ENCODE measurements at places on chromosomes 3 and 15. TPM values are rescaled to one million over a fixed set of nuclear protein-coding genes. Genes with fewer than 3 reads are reported as not detected.
A peak's percentile ranks its signal among the peaks of the same experiment; 100 is the strongest.

WDR72 gene
- total RNA-seq = not detected

PSMD2 gene
- 428 TPM for total RNA-seq

DNA sequence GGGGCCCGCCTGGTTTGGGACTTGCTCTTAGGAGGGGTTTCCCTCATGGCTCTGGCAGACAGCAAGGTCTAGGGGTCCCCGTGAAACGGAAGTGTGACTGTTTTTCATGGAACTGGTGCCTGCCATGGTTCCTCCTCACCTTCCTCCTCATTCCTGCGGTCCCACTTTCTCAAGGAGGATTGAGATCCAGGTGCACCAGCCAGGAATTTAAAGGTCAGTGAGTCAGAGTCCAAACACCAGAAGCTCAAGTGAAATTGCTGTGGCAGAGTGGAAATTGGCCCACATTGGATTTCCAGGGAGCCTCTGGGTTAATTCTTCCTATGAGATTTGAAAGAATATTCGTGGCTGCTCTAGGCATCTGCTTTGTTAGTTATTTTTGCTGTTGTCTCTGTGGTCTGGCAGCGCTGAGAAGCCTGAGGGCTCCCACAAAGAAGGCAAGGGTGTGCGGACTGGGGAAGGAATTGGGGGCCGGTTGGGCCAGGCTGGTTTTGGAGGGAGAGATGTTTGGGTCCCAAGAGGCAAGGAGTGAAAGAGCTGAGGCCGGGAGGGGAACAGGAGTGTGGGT, 60.4 kb upstream of the TNFAIP8L3 start:
- DNase-seq = no peak

DNA sequence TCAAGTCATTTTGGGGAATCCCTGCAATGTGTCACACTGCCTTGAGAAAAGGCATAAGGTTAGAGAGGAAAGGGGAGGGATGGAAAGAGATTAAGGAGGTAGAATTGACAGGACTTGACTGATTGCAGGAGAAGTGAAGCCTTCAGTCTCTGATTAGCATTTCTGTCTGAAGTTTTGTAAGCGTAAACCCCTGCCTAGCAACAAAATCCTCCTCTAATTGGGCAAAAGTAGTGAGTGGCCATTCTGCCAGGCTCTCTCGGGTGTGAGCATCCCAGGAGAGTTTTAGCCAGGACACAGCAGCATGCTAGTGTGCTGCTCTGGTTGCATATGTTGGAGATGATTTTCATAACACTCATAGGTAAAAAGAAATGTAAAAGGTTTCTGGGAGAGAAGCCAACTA, 117.0 kb upstream of the MRPL3 start:
- DNase-seq = no peak

GRCh38 chr15:52728899-52729298, 49.7 kb upstream of the ATOSA start:
- peak; percentile 79 for DNase-seq

DNA sequence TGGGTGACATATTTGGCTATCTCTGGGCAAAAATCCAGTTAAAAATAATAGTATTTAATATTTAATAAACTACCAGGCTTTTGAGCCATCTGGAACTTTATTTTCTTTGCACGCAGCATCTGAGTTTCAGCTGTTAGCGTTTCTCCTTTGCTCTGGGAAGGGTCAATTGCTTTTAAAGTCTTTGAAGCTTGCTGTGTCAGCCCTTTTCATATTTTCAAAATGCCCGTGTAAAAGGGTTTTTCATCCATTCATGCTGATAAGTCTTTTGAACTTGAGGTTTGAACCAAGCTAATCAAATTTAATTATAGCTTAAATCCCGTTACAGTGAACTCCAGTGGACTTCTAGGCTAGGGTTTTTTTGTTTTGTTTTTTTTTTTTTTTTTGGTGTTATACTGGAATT, 79.1 kb downstream of the SLC25A26 start:
- no peak for DNase-seq

TNFAIP8L3 gene
- 91.5 TPM for total RNA-seq

GRCh38 chr3:159560214-159560979, 428.2 kb upstream of the IL12A start:
- DNase-seq = no peak

CPLX3 gene
- total RNA-seq = not detected

MOBP gene
- total RNA-seq = not detected

DNA sequence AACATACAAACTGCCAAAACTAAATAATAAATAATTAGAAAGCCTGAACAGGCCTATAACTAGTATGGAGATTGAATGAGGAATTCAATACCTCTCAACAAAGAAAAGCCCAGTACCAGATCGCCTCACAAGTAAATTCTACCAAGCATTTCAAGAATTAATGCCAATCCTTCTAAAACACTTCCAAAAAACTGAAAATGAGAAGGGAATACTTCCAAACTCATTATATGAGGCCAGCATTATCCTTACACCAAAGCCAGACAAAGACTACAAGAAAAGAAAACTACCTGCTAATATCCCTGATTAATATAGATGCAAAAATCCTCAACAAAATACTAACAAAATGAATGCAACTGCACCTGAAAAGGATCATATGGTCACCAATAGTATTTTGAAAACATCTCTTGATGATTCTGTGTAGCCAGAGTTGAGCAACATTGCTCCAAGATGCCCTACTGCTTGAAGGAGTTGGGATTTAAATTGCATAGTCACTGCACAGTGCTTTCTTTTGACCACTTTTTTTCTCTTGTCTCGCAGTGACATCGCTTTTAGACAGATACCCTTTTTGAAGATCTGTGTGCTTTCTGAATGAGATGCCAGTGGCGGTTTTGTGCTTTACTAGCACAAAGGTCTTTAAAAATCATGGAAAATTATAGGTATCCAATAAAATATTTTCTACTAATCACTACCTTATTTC, 487.2 kb upstream of the RASGRP1 start:
- no peak for DNase-seq

GOLGA8H gene
- total RNA-seq = 0.63 TPM

DNA sequence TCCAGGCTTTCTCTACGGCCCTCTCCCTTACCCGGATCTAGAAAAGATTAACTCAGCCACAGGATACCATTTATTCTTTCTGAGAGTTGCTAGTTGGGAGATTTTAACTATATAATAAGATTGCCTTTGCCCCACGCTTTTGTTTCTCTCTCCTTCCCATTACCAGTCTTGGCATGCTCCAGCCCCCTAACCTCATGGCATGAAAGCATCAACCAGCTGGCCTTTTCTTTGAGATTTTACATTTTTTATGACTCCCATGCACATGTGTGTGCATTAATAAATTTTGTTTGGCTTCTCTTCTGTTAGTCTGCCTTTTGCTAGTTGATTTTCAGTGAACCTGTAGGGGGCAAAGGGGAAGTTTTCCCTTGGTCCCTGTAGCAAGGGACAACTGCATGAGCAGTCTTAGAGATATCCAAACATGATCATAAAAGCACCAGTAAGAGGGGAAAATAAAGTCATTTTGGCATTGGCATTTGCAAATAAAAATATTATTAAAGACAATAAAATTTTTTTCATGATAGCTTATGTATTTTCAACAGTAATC, 73.6 kb downstream of the OXSM start:
- DNase-seq = no peak

LIPC gene
- total RNA-seq = 0.38 TPM

GRCh38 chr3:31075876-31076275, 181.4 kb upstream of the GADL1 start:
- no peak for DNase-seq

- DNase-seq = no peak
Observed at GRCh38 chr3:175743733-175744400, 884.7 kb downstream of the NAALADL2 start.

IMPG2 gene
- 0.26 TPM for total RNA-seq

GRCh38 chr3:65230261-65231139, 542.7 kb upstream of the ADAMTS9 start:
- DNase-seq = no peak

DNA sequence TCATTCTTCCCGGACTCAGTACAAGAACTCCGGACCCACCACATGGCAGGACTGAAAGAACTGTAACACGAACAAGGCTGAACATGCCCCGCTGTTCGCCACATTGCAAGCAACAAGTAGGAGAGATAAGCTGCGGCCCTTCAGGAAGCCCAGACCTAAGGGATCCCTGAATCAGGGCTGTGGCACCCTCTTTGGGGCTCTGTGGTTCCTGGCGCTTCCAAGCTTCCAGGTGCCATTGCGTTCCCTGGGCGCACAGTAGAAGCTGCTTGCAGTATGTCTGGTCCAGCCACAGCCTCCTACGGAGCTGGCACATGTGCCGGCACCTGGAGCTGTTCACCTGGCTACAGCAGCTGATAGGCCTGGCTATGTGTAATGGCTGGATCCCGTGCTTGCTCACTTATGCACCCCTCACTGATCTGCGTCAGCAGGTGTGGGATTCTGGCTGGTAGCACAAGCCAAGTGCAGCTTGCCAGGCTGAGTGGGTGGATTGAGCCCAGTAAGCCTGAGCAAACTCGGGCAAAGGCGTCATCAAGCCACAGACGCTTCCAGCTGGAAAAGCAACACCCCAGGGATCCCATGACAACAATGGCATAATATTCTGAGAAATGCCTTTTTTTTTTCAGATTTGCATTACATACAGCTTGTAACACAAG, 748.6 kb upstream of the GBE1 start:
- no peak for DNase-seq

- DNase-seq = no peak
Observed at GRCh38 chr3:186638259-186638658, 1.9 kb upstream of the FETUB start.

GOLGA6A gene
- total RNA-seq = not detected

GRCh38 chr15:81785181-81785580, 260.6 kb downstream of the MEX3B start:
- DNase-seq = no peak

DNA sequence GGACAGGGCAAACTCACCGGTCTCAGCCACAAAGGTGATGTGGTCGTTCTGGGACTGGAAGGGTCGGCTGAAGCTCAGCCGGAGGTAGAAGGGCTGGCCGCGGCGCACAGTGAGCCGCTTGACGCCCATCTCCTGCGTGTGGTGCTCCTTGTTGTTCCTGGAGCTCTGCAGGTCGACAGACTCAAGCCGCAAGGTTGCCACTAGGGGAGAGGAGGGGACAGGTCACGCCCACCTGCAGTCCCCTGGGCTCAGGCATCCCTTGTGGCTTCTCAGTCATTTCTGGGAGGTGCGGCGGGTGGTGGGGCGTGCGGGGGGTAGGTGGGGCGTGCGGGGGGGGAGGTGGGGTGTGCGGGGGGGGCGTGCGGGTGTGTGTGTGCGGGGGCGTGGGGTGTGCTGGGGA, 26.7 kb upstream of the TGM5 start:
- no peak for DNase-seq

GRCh38 chr15:63060699-63061098, 18.2 kb downstream of the TPM1 start:
- no peak for DNase-seq

DNA sequence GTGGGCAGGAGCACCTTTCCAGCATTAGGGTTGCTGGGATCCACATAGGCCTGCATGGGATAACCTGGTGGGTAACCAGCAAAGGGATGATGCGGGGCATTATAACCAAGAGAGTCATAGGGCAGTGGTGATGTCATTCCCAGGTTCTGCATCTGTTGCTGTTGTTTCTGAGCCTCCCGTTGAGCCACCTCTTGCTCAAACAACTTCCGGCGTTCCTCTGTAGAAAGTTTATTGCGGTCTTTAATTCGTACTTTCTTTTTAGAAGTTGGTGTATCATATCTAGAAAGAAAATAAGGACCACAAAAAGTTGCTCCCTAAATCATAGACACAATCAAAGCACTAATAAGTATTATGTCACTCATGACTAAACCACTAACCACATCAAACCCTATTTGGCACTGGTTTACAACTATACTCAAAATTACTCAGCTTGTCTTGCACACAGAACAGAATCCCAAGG, 77.8 kb downstream of the NBEAL2 start:
- DNase-seq = no peak

- no peak for DNase-seq
Observed at GRCh38 chr3:98440283-98440682, 22.7 kb upstream of the OR5K1 start.

DNA sequence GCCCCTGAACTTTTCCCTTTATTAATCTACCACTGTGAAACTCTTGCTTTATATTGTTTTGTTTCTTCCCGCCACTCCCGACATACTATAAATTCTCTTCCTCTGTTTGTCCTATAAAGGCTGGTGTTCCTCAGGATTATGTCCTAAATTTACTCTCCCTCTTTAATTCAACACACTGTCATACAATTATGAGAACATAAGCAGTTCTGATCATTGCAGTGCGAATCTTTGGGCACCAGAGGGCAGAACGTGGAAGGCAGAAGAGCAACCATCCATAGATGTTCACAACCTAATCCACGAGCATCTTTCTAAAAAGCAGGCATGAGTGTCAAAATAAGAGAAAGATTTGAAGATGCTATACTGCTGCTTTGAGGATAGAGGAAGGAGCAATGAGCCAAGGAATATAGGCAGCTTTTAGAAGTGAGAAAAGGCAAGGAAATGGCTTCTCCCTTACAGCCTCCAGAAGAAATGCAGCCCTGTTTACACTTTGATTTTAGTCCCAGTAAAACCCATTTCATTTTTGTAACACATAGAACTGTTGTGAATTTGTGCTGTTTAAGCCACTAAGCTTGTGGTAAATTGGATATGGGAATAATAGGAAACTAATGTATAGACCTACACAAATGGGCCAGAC, 179.4 kb downstream of the GBE1 start:
- peak; percentile 31 for DNase-seq

SLC22A13 gene
- under 0.01 TPM for total RNA-seq

GPR149 gene
- total RNA-seq = not detected

DNA sequence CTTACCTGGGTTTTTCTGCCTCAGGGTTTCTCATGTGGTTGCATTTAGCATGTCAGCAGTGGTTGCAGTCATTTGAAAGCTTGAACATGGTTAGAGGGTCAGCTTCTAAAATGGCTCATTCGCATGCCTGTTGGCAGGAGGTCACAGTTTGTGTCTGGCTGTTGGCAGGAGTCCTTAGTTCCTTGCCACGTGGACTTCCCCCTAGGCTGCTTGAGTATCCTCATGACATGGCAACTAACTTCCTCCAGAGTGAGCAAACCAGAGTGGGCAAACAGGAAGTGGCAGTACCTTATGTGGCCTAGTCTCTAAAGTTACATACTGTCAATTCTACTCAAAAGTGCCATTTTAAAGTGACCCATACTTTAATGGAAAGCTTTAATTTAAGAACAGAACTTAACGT, 3.4 kb upstream of the UNC13C start:
- DNase-seq = no peak

- peak; percentile 85 for DNase-seq
Observed at GRCh38 chr15:39851500-39852092, 68.5 kb downstream of the GPR176 start.

DNA sequence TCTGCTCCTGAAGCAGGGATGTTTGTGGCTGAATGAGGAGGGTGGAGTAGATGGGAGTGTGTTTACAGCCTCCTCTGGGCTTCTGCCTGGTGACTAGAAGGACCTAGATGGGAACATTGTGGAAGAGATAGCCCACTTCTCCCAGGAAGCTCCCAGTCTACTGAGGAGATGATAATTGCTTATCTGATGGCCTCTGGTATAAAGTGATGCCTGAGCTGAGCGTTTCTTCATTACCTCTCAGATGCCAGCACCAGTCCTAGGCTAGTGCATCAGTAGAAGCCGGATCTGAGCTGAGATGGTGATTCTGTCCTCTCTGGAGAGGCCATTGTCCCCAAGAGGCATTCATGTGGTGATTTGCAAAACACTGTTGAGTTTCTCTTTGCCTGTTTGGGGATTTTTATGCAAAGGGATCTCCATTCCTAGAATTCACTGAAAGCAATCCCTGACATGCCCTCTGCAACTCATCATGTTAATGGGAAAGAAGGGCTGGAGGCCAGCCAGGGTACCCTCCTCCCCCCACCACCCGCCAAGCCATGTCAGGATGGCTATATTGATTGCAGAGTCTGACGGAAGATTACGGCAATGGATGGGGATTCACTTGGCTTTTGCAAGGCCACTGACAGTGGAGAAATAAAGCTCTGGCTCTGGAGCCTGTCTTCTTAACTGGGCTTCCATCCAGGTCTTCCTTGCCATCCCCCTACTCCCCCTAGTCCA, 166.4 kb upstream of the ROPN1 start:
- no peak for DNase-seq

GHSR gene
- not detected for total RNA-seq
